ENCODE measurements at places on chromosomes 2 and 18. TPM values are rescaled to one million over a fixed set of nuclear protein-coding genes. Genes with fewer than 3 reads are reported as not detected.
A peak's percentile ranks its signal among the peaks of the same experiment; 100 is the strongest.

The GLI2 gene
- 0.38 TPM for total RNA-seq

- H3K4me3 ChIP-seq, result no peak overlapping the region
- H3K36me3 ChIP-seq, result no peaks in the 10 kb centered on the region
- no peaks in the 10 kb centered on the region for H3K4me1 ChIP-seq
- H3K27ac ChIP-seq, result no peak overlapping the region
- H3K27me3 ChIP-seq, result no peaks in the 10 kb centered on the region
Measured at GRCh38 chr18:33835419-33835818, 257.4 kb downstream of the ASXL3 start.

GRCh38 chr18:46343931-46344372 lies 239.8 kb downstream of the HAUS1 start:
- DNase-seq, result peak; percentile 87
- no peaks in the 10 kb centered on the region for H3K27me3 ChIP-seq

DNA sequence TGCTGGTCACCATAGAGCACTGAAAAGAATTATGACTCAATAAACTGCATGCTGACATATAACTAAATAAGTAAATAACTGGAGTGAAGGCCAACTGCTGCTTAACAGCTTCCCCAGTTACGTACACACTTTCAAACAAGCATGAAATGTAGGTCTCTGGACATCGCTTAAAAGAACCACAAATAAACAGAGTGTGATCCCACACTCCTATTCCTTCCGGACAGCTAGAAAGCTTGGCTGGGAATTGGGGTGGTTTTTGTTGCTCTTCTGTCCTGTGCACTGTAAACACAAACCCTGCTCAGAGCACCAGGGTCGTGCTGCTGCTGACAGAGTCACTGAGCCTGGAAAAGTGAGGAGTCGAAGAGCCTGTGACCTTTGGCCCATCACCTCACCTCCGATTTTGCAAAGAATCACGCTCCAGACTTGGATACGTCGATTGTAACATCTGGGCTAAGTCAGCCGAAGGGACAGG lies 162.7 kb upstream of the NT5C1B start:
- DNase-seq, result no peak
- no peaks in the 10 kb centered on the region for H3K27me3 ChIP-seq
- H3K4me1 ChIP-seq, result no peaks in the 10 kb centered on the region
- no peak overlapping the region for H3K27ac ChIP-seq
- H3K36me3 ChIP-seq, result no peaks in the 10 kb centered on the region
- no peak overlapping the region for H3K4me3 ChIP-seq

DNA sequence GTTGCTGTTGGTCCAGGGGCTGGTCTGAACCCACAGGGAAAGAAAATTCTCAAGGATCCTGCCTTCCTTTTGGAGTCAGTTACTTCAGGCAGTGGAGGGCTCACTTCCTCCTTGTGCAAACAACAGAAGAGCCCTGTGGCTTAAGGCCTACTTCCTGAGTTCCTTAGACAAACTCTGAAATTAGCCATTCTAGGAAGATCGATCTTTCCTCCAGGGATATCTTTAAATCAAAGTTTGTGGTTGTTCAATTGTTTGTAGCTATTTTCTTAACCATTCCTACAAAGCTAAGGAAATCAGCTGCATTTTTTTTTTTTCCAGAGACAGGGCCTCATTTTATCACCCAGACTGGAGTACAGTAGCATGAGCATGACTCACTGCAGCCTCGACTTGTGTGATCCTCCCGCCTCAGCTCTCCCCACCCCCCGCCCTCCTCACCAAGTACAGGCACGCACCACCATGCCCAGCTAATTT lies 156.0 kb downstream of the TANC1 start:
- H3K4me1 ChIP-seq, result peaks cover 36% of the 10 kb centered on the region
- H3K36me3 ChIP-seq, result no peaks in the 10 kb centered on the region
- peaks cover 2% of the 10 kb centered on the region for H3K27me3 ChIP-seq
- no peak for DNase-seq
- peak overlapping the region; percentile 86 for H3K27ac ChIP-seq

- peaks cover 53% of the 10 kb centered on the region for H3K4me1 ChIP-seq
- H3K27ac ChIP-seq, result peak within 1 kb of the TSS; percentile 93
- peak within 1 kb of the TSS; percentile 100 for H3K4me3 ChIP-seq
- peaks cover 28% of the 10 kb centered on the region for H3K36me3 ChIP-seq
Measured at GRCh38 chr2:152718076-152718908, at the start of gene ARL6IP6. Gene ARL6IP6 (plus strand): TSS chr2:152718620. CDS start chr2:152718625, 5 bp downstream.
